ENCODE measurements at places on chromosomes 11 and 22.

GRCh38 chr11:75479597-75480145 is 46.1 kb downstream of the GDPD5 start:
- no peak for DNase-seq

- no peak for DNase-seq
Observed at GRCh38 chr11:60098508-60098907, 10.0 kb downstream of the MS4A2 start.

DNA sequence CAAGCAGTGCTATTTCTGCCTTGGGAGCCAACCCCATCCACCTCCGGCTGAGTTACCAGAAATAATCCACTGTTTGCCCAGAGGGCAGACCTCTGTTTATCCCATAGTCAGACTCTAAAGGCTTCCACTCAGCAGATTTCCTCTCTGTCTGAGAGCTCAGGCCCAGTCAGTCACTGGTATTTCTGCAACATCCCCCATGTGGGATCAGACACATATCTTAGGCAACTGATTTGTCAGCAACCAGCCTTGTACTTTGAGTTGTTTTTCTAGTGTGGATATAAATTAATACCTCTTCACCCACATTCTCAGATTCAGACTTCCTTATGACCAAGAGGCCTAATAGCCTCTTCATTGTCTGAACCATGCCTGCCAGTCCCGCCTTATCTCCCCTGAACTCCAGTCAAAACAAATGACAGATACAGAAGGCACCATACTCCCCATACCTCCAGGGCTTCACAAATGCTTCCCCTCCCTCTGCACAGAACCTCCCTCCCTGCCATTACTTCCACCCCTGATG is 193.6 kb downstream of the FAM76B start:
- no peak for DNase-seq

GRCh38 chr22:22143448-22143847 is 101.1 kb upstream of the VPREB1 start:
- DNase-seq, result no peak

- DNase-seq, result no peak
Observed at GRCh38 chr22:49259839-49260615, 567.6 kb downstream of the BRD1 start.

GRCh38 chr11:118901494-118902335 is 18.0 kb downstream of the CXCR5 start:
- DNase-seq, result peak; percentile 37

- DNase-seq, result no peak
Observed at GRCh38 chr11:108037211-108037610, 28.5 kb downstream of the CUL5 start.

DNA sequence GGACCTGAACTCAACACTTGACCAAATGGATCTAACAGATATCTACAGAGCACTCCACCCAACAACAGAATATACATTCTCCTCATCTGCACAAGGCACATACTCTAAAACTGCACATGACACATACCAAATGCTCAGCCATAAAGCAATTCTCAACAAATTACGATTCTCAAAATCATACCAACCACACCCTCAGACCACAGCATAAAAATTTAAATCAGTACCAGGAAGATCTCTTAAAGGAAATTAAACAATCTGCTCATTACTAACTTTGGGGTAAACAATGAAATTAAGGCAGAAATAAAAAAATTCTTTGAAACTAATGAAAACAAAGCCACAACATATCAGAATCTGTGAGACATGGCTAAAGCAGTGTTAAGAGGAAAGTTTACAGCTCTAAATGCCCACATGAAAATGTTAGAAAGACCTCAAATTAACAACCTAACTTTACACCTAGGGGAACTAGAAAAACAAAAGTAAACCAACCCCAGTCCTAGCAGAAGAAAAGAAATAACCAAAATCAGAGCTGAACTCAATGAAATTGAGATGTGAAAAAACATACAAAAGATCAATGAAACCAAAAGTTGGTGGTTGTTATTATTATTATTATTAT is 37.2 kb downstream of the TMEM123 start:
- no peak for DNase-seq

DNA sequence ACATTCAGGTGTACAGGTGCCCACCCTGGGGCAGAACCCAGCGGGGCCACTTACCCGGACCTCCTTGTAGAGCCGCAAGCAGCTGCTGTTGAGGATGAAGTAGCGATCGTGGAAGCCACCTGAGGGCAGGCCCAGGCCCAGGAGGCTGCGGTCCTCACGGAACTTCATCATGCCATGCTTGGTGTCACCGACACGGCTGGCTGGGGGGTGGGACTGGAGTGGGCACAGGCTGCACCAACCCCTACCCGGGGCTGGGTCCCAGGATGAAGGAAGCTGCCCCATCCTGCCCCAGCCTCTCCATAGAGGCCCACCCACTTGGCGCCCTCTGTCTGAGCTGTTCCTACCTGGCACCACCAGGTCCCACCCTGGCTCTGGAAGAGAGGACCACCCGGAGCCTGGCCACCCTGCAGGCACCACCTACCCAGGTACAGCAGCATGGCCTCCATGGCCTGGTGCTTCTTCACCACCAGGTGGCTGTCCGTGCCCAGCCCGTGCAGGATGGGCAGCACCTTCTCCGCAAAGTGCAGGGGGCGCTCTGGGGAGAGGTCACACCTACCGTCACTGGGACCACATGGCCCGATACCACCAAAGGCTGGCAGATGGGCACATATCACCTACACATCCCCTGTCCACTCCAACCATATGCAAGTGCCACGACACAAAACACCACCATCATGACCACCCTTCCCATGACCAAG is 19.2 kb upstream of the PDE2A start:
- no peak for DNase-seq

DNA sequence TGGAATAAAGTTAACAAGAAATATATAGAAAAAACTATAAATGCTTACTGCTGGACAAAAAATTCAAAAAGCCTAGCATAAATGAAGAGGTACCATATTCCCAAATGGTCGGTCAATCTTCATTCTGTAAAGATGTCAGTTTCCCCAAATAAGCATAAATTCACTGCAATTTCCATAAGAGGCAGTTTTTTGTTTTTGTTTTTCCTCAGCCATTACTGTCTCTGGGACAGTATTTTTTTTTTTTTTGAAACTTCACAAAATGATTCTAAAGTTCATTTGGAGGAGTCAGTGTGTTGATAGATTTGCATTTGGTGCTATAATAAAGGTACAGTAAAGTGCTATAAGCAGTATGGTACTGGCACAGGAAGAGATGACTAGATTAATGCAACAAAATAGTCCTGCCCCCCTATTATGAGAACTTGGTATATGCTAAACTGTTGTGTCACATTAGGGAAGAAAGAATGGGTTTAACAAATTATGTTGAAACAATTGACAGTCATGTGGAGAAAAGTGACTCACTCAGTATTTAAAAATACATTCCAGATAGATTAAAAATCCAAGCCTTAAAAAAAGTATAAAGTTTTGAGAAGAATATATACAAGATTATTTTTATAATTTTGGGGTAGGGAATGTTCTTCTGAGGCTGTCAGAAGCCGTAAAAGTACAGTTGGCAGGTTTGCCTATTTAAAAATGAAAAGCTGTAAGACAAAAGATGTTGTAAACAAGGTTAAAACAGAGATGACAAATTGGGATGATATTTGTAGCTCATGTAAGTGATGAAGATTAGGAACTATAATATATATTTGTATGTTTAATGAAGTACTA is 2.6 kb upstream of the FTH1 start:
- DNase-seq, result no peak

- DNase-seq, result peak; percentile 10
Observed at GRCh38 chr11:117824571-117825537, at the start of gene FXYD2. FXYD2 (minus strand) TSS chr11:117824744; CDS start chr11:117824678, 66 bp downstream.

DNA sequence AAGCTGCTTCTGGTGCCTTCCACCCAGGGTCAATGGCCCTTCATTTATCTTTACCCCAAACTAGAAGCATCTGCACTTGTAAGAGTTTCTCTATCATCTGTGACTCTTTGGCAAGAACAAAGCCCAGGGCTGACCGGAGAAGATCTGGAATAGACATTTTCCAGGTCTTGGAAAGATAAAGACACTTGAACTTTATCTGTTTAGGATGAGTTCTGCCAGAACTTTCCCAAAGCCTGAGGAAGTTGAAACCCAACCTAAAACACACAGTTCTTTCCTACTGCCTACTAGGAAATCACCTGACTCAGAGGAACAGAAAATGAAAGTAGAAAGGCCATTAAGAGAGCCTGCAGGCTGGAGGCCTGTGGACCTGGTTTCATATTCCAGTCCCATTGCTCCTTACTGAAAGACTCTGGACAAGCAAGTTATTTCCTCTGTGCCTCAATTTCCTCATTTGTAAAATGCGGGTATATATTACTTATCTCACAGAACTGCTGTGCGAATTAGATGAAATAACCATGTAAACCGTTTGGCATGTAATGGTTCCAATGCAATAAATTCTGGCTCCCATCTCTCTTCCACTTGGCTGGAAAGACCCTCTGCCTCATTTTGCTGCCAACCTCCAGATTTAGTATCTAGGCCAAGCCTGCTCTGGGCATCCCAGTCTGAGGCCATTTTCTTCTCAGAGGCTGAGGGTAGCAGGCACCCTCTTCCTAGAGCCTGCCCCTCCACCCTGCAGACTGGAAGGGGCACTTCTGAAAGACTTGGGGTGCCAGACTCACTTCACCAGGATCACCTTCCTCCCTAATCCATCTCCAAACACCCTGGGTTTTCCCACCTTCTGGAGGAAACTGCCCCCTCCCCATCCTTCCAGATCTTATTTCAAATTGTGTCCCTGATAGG is 1.2 kb downstream of the UBE2L6 start:
- DNase-seq, result no peak

- no peak for DNase-seq
Observed at GRCh38 chr11:19294444-19294843, 53.7 kb upstream of the E2F8 start.

- DNase-seq, result no peak
Observed at GRCh38 chr11:90700789-90701439, 478.1 kb upstream of the CHORDC1 start.

DNA sequence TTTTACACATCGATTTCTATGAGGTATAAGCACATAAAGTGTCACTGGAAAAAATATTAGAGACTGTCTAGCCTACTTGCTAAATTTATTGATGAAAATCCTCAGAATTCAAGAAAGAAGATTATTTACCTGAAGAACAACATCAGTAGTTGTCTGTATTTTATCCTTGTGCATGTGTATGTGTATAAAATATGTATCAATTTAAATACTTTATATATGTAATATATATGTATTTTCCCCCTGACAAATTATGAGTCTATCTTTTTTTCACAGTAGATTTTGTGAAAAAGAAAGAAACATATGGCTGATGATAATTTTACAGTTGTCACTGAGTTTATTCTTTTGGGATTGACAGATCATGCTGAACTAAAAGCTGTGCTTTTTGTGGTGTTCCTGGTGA is at the start of gene OR5J2:
TSS of gene OR5J2 (plus strand) at position 301 of the 400 bp plus-strand sequence. CDS start at position 301, 0 bp downstream.
- DNase-seq, result no peak

GRCh38 chr11:70247710-70248072 is 22.8 kb upstream of the PPFIA1 start:
- DNase-seq, result no peak

- DNase-seq, result no peak
Observed at GRCh38 chr11:8234425-8234821, 29.3 kb downstream of the LMO1 start.

DNA sequence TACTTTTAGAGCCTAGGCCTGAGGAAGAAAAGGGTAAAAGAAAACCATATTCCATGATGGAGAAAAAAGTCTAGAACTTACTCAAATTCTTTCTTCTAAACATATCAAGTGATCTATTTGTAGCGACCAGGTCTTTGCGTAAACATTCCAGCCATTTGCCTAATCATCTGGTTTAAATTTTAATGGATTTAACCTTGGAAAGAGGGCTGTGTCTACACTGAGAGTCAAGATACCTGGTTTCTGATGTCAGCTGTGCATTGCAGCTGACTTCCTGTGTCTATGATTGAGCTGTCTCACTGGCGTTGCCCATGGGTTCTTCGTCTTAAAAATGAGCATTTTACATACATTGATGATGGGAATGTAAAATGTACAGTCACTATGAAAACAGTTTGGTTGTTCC is 10.0 kb upstream of the TMEM123 start:
- no peak for DNase-seq

DNA sequence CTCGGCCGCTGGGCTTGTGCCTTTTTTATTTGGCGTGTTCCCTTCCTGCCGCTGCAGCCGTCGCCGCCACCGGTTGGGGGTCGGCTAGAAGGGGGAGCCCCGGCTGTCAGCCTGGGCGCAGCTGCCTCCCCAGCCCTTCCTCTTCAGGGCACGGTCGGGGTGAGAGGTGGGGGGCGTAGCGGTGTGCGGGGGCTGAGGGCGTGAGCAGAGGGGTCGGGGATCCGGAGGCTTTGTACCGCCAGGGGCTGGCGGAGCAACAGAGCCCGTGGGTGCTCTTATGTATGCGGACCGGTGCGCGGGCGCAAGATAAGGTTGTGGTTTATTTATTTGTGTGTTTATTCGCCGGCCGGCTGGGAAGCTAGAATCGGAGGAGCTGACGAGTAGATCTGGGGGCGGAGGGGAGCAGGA is 477 bp downstream of the ZBTB16 start:
- no peak for DNase-seq

GRCh38 chr11:120563703-120564572 is 52.4 kb downstream of the GRIK4 start:
- no peak for DNase-seq

GRCh38 chr11:70068345-70068744 is 9.8 kb upstream of the ANO1 start:
- no peak for DNase-seq

DNA sequence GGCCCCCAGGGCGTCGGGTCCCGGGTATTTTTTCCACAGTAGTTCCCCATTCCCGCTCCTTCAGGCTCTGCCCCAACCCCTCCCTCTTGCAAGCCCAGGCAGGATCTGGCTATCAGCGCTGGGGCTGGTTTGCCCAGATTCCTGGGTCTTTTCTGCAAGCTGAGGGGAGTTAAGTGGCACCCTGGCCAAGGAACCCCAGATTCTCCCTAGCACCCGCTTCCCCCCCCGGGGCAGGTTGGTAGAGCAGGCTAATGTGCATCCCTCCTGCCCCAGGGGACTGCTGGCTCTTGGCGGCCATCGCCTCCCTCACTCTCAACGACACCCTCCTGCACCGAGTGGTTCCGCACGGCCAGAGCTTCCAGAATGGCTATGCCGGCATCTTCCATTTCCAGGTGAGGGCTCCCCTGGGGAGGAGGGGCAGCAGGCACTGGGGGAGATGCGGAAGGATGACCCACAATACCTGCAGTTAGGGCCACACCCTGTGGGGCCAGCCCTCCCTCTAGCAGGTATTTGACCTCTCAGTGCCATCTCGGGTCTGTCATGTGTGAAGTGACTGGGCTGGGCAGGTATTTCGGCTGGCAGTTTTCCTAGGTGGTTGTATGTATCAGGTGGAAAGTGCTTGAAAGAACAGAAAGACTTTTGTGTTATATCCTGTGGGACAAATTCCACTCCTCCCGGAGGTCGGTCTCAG is 1.6 kb downstream of the CAPN1 start:
- no peak for DNase-seq

Measured in natural killer cell (primary cell).